Fibroblast of the aortic adventitia (primary cell): ENCODE measurements at places on chromosomes 13 and 19. TPM values are rescaled to one million over a fixed set of nuclear protein-coding genes. Genes with fewer than 3 reads are reported as not detected.

INSR gene
- 13.2 and 30.3 TPM in 2 replicates for total RNA-seq

GRIN2D gene
- total RNA-seq: 1.2 and 2.2 TPM in 2 replicates

PRSS57 gene
- not detected in 2 replicates for total RNA-seq

CGB8 gene
- not detected in 2 replicates for total RNA-seq

NLRP4 gene
- total RNA-seq: not detected in 2 replicates

OR7C1 gene
- total RNA-seq: not detected in 2 replicates

RHPN2 gene
- 0.90 and 2.3 TPM in 2 replicates for total RNA-seq

KIRREL2 gene
- 0.25 TPM in 1 of 2 replicates, not detected in the other for total RNA-seq

ANGPTL8 gene
- total RNA-seq: not detected in 2 replicates

TMEM150B gene
- not detected in 2 replicates for total RNA-seq
